Globus pallidus (tissue), 1 donor: ENCODE measurements at places on chromosomes 3 and 15.

DNA sequence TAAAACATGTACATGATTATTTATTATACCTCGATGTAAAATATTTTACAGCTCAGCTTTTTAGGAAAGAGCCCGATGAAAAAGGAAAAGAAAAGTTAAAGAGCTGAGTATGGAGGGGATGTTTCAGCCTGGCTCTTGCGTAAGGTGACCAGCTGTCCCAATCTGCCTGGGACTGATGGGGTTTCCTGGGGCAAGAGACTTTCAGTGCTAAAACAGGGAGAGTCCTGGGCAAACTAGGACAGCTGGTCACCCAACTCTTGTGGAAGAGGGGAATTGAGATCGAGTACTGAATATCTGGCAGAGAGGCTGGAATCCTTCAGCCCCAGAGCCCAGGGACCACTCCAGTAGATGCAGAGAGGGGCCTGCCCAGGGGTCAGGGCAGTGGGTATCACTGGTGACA, 21.0 kb downstream of the DUOX2 start:
- DNase-seq: no peak

DNA sequence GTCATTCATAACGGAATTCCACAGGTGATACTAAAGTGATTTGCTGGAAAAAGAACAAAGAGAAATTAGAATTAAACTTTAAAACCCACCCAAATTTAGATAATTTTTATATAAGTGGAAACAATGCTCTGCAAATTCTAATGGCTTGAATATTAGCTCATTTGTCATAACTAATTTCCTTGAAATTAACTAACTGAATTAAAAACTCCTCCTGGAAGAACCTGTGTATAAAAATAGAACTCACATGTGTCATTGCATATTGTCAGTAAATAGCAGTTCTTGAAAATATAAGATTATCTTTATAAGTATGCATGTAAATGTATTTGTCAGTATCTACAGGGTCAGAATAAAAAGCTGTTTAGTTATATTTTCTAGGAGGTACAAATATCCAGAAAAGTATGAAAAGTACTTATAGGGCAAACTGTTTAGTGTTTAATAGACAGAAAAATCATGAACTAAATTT, 16.3 kb downstream of the ZIC1 start:
- DNase-seq: no peak

DNA sequence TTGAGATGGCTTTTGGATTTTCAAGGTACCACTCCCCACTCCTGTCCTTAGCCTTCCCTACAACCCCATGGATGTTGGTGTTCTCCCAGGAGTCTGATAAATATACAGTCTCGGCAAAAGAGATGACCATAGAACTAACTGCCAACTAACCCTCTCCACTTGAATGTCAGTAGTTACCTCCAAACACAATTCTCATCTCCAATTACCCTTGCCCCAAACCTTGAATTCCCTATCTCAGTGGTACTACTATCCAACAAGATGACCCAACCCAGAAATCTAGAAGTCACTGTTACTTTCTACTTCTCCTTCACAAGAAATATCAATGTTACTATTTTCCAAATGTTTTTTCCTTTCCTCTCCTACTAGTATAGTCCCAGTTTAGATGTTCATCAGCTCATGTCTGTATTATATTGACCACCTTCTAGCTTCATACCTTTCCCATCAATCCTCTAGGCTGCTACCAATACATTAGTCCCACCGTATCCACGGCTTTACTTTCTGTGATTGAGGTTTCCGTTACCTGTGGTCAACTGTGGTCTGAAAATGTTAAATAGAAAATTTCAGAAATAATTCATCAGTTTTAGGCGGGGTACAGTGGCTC, 38.1 kb downstream of the PIGB start:
- no peak for DNase-seq

DNA sequence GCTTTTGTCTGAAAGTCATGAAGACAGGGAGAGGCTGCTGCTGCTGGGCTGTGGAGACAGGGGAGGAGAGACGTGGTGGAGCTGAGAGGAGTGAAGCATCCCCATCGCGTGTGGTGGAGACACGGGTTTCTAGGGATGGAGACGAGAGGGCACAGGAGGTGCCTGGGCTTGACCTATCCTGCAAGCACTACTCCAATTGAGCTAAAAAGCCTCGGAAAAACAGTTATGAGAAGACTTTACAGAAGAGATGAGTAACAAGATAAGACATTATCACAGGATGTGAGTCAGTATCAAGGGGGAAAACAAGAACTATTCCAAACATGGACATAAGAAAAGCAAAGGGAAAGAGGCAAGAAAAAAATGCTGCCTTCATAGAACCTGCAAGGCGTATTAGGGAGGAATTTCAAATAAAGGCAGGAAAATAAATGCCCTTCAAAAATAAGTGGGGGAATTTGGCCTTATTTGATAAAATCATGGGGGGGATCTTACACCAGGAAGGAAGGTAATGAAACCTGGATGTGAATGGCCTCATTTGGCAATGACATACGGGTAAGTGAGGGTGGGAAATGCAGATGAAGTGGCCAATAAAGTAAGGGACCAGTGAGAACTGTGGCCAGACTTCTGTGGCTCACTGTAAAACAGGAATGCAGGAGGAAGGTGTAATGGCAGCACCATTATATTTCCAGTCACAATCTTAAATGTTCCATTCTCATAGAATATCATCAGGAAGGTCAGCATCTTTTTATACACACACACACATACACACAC, 97.9 kb downstream of the PLD1 start:
- DNase-seq: no peak

GRCh38 chr3:29441422-29441821, 160.6 kb downstream of the RBMS3 start:
- DNase-seq: no peak

- DNase-seq: no peak
Measured at GRCh38 chr3:123371859-123372685, 76.8 kb downstream of the ADCY5 start.

GRCh38 chr15:60221356-60221755, 176.4 kb downstream of the ANXA2 start:
- DNase-seq: no peak

- DNase-seq: no peak
Measured at GRCh38 chr3:12444582-12445471, 39.5 kb upstream of the TSEN2 start.

DNA sequence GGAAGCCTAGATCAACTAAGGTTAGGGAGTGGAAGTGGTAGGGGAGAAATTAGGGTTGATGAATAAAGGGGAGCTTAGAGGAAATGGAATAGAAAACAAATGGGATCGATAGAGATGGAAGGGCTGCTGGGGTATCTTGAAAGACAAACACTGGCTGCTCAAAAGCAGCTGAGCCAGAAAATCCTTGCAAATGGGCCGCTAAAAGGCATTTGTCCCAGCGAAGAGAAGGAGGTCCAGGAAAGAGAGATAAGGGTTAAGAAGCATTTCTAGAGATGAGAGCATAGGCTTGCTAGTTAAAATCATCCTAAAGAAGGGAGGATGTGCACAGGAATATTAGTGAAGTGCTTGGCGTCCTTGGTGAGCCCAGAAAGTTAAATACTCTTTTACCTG, 258.0 kb upstream of the CBLB start:
- no peak for DNase-seq

DNA sequence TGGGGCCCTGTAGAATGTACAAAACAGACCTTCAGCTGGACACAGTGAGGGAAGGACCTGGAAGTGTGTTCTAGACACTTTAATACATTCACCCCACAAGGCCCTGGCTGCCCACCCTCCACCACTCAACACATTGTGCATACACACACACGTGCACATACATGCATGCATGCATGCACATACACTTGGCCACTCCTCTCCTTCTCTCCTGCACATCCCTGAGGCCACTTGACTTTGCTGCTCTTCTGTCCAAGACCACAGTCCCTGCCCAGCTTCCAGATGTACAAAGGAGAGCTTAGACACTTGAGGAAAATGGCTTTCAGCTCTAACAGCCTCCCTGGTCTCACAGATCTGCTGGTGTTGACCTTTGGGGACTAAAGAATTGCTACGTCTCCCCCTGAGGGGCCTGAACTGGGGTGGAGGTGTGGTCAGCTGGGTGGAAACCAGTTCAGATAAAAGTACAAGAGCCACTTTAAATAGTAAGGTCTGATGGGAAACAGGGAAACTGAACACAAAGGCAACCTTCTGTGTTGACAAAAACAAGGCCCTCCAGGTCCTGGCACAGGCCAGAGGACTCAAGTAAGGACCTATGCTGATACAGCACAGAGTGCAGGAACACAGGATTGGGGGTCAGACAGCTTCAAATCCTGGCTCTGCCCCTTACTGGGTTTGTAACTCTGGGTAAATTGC, 24.8 kb upstream of the NOX5 start:
- no peak for DNase-seq

- no peak for DNase-seq
Measured at GRCh38 chr15:39416258-39416657, 164.6 kb upstream of the THBS1 start.

- DNase-seq: no peak
Measured at GRCh38 chr3:55935241-55935640, 448.1 kb upstream of the WNT5A start.

DNA sequence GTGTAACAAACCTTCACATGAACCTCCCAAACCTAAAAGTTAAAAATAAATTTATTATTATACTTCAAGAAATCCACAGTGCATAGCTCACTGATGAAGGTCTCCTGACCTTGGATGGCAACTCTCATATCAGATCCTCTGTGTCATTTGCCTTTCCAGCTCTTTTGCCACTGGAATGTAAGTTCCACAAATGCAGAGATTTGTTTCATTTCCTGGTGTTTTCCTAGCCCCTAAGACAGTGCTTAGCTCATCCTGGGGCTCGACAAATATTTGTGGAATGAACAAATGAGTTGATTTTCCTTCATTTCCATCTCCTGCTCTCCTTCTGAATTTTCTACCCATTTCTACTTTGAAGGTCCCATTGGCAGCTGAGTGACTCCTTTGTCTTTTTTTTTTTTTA, 56.0 kb downstream of the FRMD4B start:
- DNase-seq: no peak
